ENCODE measurements at places on chromosomes 2 and 18.

DNA sequence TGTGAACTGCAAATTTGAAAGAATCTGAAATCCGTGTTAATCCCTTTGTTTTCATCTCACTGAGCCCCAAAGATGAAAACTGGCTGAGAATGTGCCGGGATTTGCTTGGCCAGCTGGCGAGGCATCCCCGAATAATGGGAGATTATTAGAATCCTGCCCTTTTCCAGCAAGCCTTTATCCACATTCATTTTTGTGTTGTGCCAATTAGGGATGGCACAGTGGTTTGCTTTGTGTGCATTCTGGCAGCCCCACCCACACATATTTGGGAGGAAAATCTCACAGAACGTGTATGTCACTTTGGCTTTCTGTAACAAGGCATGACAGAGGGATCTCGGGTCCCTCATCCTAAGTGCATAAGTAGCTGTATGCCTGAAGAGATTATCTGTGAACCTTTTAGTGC, 405.8 kb upstream of the FAM98A start:
- no peak for DNase-seq

- DNase-seq, result no peak
Measured at GRCh38 chr2:29864988-29865387, 56.4 kb downstream of the ALK start.

- no peak for DNase-seq
Measured at GRCh38 chr2:241200822-241201395, 12.4 kb downstream of the ANO7 start.

GRCh38 chr2:212532585-212532984, 6.0 kb downstream of the ERBB4 start:
- no peak for DNase-seq

DNA sequence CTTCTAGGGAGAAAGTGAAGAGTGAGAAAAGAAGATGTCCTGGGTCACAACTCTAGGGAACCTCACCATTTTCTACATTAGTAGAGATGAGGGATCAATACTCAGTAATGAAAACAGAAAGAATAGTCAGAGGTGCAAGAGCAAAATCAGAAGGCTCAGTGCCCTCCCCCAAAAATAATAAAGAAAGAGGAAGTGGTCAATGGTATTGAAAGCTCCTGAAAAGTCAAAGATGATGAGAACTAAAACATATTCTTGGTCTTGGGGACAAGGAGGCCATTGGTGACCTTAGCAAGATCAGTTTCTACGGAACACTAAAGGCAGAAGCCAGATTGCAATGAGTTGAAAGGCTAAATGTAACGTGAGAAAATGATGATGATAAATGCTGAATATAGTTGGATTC, 24.5 kb upstream of the MYO1B start:
- no peak for DNase-seq

- DNase-seq, result no peak
Measured at GRCh38 chr2:240814280-240814679, 5.7 kb downstream of the KIF1A start.

GRCh38 chr2:155157711-155158110, 459.2 kb downstream of the KCNJ3 start:
- DNase-seq, result no peak

DNA sequence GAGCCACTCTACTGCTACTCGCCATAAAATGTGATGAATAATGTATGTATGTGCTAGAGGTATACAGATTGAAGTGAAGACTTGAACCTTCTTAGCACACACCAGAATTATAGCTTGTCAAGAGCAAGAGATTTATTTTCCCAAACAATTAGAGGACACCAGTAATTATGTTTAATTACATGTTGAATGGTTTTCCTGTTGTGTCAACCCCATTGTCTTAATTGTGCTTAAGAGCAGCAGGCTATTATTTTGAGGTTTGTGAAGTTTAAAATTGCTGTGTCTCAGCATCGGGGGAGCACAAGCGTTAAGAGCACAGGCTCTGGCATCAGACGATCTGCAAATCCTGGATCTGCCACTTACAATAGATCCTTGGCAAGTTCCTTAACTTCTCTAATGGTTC, 29.0 kb downstream of the KIF5C start:
- DNase-seq, result no peak

DNA sequence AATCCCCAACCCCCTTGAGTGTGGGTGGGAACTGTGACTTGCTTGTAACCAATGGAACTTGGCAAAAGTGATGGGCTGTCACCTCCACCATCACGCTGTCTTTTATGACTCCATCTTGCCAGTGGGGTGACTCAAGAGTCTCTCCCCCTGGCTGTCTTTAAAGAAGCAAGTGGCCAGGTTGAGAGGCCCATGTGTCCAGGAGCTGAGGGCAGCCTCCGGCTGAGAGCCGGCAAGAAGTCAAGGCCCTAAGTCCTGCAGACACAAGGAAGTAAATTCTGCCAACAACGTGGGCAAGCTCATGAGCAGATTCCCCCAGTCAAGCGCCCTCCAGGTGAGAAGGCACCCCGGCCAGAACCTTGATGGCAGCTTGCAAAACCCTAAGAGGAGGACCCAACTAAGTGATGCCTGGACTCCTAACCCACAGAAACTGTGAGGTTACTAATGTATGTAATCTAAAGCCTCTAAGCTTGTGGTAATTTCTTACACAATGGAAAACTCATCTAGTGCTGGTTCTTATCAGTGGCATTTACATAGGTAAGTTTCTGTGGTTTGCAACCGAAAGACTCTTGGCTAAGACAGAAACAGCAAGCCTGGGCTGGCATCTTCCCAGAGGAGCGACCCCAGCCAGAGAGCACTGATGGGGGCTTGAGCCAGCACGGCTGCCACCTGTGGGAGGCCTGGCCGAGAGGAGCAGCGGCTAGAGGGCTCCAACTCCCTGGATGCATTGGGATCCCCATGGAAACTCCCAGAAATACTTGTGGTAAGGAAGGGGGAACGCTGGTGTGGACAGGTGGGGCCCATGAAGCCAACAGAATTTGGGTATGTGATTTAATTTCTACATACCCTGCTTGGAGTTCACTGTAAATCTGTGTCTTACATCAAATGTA, 49.3 kb downstream of the CIB4 start:
- no peak for DNase-seq

Measured in B cell (primary cell).